ENCODE measurements at places on chromosomes 16 and 17.

GRCh38 chr16:3646348-3646920, 8.1 kb upstream of the DNASE1 start:
- DNase-seq: no peak

GRCh38 chr17:67717192-67717623, 528 bp upstream of the NOL11 start:
- no peak for DNase-seq

GRCh38 chr17:70804161-70804560, 634.8 kb downstream of the KCNJ2 start:
- no peak for DNase-seq

- DNase-seq: no peak
Measured at GRCh38 chr16:85777583-85778310, 21.6 kb downstream of the EMC8 start.
